ENCODE measurements at places on chromosomes 4 and X. TPM values are rescaled to one million over a fixed set of nuclear protein-coding genes. Genes with fewer than 3 reads are reported as not detected.

Gene PNMA6E
- not detected for total RNA-seq

Gene KLHL4
- 0.28 TPM for total RNA-seq

Gene ITGB1BP2
- total RNA-seq, result 3.8 TPM

Gene CLCN4
- 0.04 TPM for total RNA-seq

Gene FGFR3
- total RNA-seq, result 0.07 TPM

Gene ALB
- not detected for total RNA-seq

Gene SPANXC
- total RNA-seq, result not detected

Gene C4orf51
- not detected for total RNA-seq

GRCh38 chrX:23248187-23248586, 86.5 kb upstream of the PTCHD1 start:
- no peak overlapping the region for H3K27ac ChIP-seq
- no peak for DNase-seq
- H3K4me1 ChIP-seq, result no peaks in the 10 kb centered on the region
- H3K36me3 ChIP-seq, result no peaks in the 10 kb centered on the region
- H3K27me3 ChIP-seq, result no peaks in the 10 kb centered on the region
- H3K4me3 ChIP-seq, result no peak overlapping the region

DNA sequence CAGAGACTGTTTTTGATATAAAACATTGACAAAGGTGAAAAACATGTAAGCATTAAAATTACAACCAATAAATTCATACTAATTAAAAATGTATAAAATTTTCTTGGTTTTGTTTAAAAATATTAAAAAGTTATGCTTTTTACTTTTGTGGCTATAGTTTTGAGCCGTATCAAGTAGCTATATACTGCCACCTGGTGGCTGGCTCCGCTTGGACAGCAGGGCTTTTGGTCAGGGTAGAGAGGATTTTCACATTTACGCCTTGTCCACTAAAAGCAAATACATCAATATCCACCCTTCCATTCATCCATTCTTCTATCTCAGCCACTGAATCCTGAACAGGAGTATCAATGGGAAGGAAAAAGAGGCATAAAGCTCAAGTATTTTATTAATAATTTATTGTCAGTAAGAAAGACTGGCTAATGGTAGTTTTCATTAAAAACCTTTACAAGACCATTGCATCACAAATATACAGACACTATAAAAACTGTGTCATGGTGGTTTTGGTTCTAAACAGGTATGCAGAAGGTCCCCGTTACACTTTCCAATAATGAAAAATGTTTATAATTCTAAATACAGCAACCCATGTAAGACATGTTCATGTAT, 32.1 kb upstream of the MTNR1A start:
- no peak overlapping the region for H3K4me3 ChIP-seq
- H3K4me1 ChIP-seq, result no peaks in the 10 kb centered on the region
- no peak overlapping the region for H3K27ac ChIP-seq
- peak; percentile 27 for DNase-seq
- no peaks in the 10 kb centered on the region for H3K27me3 ChIP-seq

DNA sequence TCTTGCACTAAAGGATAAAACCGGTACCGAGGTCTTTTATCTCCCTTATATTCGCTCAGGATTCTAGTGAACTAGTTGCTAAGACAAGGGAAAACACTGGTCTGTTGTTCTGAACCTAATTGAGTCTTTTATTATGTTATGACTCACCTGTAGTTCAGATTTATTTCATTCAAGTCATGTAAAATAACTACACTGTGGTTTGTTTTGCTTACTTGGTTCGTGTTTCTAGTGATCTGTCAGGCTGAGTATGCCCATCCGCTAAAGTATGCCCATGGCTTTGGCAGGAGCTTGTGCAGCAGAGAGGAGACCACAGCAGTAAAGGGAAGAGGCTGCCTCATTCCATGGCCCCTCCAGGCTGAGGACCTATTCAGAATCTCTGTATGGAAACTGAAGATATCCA, 126.1 kb downstream of the AFF1 start:
- DNase-seq, result no peak
- H3K36me3 ChIP-seq, result no peaks in the 10 kb centered on the region
- H3K4me3 ChIP-seq, result no peak overlapping the region
- H3K27me3 ChIP-seq, result no peaks in the 10 kb centered on the region
- H3K27ac ChIP-seq, result no peak overlapping the region

DNA sequence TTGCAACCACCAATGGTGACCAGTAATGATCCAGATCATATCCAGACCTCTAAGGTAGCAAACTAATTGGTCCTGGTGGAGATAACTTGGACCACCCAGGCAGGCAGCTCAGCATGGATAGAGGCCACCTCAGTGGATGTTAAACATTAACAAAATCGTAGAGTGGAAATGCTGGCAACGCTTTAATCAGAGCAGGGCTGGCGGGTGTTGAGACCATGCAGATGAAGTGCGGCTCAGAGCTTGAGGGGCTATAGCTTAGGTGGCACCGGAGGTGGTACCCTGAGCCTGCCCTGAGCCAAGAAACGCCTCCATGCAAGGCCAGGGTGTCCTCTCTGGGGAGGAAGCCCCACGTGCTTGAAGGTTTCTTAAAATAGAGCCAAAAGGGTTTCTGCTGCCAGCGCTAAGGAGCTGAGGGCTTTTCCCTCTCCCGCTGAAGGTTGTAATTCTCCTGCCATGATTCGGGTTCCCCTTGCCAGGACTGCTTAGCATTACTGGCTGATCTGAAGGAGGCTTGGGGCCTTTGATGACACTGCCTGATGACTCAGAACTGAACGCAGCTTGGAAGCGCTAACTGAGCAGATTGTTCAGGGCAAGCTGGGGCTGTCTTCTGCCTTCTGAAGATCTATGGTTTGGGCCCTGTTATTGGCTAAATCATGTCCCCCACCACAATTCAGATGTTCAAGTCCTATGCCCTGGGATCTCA, 177.8 kb upstream of the ATP6AP2 start:
- DNase-seq, result no peak
- no peak overlapping the region for H3K4me3 ChIP-seq
- H3K4me1 ChIP-seq, result no peaks in the 10 kb centered on the region

DNA sequence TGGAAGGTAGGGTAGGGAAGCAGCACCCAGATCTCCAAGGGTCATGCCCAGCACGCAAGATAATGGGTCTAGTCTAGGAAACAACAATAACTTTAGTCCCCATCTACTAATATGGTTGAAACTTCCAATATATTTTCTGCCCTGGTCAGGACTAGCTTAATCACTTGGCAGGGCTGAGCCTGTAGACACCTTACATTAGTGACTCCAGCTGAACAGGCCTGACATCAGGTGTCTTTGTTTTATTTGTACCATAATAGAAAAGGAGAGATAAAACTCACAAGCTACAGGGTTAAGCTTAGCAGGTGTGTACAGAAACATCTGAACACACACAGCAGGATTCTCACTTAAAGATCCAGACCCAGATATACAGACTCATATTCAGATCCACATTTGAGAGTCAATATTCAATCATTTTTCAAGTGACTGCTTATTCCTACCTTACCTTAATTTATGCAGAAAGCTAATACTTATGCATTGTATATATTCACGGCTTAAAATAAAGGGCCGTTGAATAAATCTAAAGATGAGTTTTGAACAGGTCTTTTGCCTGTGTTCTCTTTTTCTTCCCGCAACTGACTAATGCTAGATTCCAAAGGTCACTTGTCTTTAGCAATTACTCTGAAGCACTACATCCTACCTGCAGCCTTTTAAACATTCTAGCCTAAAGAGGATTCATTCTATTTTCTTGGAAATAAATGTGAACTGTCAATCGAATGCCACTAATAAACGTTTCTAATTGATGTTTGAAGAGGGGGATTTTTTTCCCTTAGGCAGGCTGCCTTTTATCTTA, 745.3 kb downstream of the RPA4 start:
- no peaks in the 10 kb centered on the region for H3K36me3 ChIP-seq
- no peaks in the 10 kb centered on the region for H3K4me1 ChIP-seq
- no peak for DNase-seq
- no peaks in the 10 kb centered on the region for H3K27me3 ChIP-seq
- no peak overlapping the region for H3K4me3 ChIP-seq
- no peak overlapping the region for H3K27ac ChIP-seq

DNA sequence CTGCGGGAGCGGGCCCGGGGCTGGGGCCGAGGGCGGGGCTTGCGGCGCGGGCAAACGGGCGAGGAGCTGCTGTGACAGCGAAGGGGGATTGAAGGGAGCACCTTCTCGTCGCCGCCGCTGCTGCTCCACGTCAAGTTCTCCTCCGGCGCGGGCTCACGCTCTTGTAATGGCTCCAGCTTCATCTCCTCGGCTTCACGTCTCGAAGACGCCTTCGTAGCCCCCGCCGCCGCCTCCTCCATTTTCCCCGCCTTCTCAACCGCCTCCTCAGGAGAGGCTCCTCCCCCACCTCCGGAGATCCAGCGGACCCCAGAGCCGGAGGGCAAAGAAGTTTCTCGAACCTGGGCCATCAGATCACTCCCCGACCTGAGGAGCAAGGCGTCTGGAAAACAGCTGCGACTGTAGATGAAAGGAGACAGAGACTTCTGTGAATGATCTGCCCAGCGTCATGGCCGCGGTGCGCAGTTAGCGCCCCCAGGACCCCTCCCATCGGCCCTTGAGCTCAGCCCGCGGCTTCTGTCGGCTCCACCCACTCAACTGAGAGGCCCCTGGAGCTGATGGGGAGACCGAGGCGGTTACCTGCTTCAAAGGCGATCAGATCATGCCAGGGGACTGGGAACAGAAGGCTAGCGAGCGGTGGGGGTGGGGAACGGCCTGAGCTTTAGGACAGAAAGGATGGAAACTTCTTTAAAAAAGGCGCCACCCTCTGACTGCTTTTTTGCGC, 895 bp downstream of the USP51 start:
- no peaks in the 10 kb centered on the region for H3K27me3 ChIP-seq
- H3K4me1 ChIP-seq, result peaks cover 6% of the 10 kb centered on the region
- H3K36me3 ChIP-seq, result no peaks in the 10 kb centered on the region
- peak; percentile 77 for DNase-seq
- peak overlapping the region; percentile 78 for H3K27ac ChIP-seq

DNA sequence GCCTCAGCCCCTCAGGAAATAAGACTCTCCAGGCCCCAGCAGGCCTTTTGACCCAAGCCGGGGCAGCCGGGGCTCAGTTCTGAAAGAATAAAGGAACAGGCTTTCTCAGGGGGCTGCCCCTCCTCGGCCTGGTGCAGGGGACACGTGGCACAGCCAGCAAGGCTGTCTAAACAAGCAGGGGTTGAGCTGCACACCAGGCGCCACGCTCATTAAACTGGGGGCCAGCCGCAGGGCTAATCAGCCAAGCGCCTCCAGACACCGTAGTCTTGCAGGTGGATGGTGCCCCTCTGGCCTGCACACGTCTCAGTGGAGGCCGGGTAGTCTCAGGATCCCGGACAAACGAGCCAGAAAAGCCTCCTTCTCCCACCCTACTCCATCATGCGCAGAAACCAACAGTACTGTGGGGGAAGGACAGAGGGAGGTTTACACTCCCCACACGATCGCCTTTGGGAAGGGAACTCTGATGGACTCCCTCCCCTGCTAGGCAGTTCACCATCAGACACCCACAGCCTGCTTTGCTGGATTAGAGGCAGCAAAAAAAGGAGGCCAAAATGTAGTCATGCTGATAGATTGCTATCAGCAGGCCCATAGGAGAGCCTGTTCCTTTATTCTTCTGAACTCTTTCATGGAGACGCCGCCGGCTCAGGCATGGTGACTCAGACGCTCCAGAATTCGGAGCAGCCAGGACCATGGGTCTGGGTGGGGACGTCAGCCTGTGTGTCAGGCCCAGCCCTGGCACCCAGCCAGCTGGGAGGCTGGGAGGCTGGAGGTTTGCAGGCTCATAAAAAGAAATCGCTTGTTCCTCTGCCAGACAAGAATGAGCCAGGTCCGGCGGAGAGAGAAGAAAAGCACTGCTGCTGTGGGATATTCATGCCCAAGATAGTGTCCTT, 342.4 kb downstream of the BCOR start:
- H3K27ac ChIP-seq, result no peak overlapping the region
- H3K27me3 ChIP-seq, result no peaks in the 10 kb centered on the region
- H3K36me3 ChIP-seq, result no peaks in the 10 kb centered on the region
- H3K4me1 ChIP-seq, result no peaks in the 10 kb centered on the region

DNA sequence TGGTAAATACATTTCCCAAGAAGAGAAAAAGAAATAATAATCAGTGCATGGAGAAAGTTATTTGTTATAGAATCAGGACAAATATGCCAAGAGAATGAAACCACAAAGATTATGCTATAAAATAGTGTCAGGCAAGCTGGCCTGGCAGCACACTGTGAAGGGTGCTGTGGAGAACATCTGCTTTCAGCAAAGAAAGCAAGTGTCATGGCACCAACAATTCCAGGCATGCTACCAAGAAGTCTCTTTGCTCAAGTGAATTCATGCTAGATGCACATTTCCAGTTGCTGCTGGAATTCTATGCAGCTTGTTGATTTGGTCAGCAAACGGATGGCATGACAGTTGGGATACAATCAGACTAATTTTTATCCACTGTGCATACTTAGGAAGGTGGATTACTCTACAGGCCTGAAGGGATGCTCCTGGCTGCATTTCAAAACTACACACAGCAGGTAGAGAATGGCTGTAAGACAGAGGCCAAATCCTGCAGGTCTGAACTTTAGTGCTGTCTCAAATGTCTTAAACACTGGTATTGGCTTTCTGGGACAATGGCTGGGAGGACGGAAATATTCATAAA, 154.6 kb upstream of the FAT1 start:
- no peaks in the 10 kb centered on the region for H3K36me3 ChIP-seq
- no peak overlapping the region for H3K27ac ChIP-seq
- no peaks in the 10 kb centered on the region for H3K27me3 ChIP-seq
- H3K4me1 ChIP-seq, result no peaks in the 10 kb centered on the region
- H3K4me3 ChIP-seq, result no peak overlapping the region
- DNase-seq, result no peak

Measured in CD8-positive, alpha-beta memory T cell (primary cell).